Effector CD4-positive, alpha-beta T cell (primary cell): ENCODE measurements at places on chromosomes 1 and 21.

GRCh38 chr1:118154220-118154619 lies 30.8 kb downstream of the SPAG17 start:
- DNase-seq: no peak

DNA sequence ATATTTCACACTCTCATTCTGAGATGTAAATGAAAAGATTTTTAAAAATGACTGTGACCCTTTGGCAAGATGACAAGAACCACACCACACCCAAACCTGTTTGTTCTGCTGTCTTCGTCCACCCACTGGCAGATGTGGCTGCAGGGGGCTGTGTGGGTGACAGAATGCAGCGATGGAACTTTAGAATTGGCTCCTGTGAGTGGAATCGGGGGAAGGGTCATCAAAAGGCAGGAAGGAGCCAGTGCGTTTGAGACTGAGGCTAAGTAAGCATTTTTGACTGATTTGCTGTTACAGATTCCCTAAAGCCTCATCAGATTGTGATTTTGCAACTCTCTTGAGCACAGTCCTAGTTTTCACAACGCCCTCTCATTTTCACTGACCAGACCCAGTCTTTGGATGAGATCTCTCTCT lies 111.2 kb upstream of the ADGRL2 start:
- DNase-seq: no peak

- no peak for DNase-seq
Observed at GRCh38 chr1:35773711-35774110, 3.9 kb upstream of the CLSPN start.

- DNase-seq: no peak
Observed at GRCh38 chr1:94745742-94746141, 74.4 kb upstream of the SLC44A3 start.

DNA sequence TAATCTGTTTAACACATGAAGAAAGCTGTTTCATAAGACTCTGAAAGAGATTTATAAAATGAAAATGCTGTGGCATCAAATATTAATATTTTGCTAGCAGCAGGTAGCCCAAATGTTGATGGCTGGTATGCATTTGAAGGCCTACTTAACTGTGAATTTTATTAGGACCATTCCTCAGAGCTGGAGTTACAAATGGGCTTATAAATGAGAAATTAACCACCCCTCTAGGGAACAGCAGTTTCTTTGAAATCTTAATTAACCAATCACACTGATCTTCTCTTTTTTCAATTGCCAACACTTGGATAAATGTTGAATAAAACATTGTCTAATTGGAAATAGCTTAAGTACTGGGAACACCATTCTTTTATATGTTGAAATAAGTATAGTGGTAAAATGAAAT lies 129.9 kb downstream of the GPR52 start:
- DNase-seq: no peak

GRCh38 chr1:58715108-58715507 lies 15.2 kb upstream of the MYSM1 start:
- DNase-seq: no peak

- no peak for DNase-seq
Observed at GRCh38 chr1:212182579-212182978, 102.6 kb upstream of the PPP2R5A start.

GRCh38 chr1:100494393-100495084 lies 43.4 kb upstream of the GPR88 start:
- DNase-seq: no peak

GRCh38 chr1:70091811-70092210 lies 113.6 kb downstream of the LRRC40 start:
- no peak for DNase-seq

DNA sequence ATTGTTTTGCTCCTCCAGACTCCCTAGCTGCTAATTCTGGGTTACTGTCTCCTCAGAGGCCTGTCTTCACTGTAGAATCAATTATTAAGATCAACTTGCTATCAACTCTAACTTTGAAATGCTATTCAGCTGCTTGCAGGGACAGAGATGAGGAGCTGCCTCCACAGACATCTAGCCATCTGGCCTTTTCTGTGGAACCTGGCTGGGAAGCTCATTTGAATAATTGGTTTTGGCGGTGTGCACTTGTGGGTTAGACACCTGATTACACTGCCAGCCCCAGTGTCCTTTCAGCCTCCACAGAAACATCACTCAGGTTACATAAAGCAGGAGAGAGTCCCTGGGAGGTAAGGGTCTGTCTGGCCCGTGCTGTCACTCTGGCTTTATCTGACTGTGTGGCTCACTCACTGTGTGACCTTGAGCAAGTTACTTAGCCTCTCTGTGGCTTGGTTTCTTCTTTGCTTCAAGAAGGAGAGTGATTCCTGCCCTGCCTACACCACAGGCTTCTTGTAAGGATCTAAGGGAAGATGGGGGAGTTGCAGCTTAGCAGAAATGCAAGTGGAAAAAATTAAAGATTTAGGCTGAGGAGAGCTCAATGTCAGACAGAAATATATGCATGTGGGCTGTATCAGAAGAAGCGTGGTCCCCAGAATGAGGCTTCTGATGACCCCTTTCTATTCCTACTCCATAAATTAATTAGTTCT lies 131.6 kb downstream of the BEND5 start:
- DNase-seq: no peak

GRCh38 chr21:33700491-33700890 lies 58.2 kb downstream of the ITSN1 start:
- DNase-seq: no peak

- DNase-seq: no peak
Observed at GRCh38 chr21:41426676-41427404, 801 bp downstream of the MX1 start.

DNA sequence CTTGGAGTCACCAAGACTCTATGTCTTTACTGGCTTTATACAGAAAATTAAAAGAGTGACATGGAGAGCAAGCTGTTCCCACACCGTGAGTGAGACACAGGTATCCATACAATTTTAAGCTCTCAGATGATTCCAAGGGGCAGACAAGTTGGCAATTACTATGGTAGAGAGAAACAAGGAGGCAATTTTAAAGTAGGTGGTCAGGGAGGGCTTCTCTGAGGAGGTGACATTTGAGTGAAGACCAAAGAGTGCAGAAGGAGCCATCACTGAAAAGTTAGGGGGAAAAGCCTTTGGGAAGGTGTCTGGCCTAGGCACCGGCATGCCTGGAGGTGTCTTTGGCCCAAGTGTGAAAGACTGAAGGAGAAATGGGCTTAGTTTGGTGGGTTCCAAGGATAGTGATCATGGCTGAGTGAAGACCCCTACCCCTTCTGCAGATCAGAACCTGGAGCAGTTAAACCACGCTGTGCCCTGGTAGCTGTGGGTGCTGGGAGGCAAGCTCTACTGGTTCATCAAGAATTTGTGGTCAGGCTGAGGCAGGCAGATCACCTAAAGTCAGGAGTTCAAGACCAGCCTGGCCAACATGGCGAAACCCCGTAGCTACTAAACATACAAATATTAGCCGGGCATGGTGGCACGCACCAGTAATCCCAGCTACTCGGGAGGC lies 10.4 kb downstream of the IFI6 start:
- no peak for DNase-seq

DNA sequence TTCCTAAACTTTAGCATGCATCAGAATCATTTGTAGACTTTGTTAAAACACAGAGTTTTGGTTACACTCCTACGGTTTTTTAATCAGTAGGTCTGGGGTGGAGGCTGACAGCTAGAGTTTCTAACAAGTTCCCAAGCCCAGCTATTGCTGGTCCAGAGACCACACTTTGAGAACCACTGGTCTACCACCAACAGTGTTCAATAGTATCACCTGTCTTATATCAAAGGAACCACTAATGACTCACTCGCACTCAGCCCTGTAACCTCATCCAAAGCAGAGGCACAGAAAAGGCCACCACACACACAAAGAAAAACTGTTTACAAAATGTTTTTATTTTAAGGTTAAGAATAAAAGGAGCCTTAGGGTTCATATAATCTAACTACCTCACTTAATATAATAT lies 68.7 kb downstream of the HIVEP3 start:
- no peak for DNase-seq

DNA sequence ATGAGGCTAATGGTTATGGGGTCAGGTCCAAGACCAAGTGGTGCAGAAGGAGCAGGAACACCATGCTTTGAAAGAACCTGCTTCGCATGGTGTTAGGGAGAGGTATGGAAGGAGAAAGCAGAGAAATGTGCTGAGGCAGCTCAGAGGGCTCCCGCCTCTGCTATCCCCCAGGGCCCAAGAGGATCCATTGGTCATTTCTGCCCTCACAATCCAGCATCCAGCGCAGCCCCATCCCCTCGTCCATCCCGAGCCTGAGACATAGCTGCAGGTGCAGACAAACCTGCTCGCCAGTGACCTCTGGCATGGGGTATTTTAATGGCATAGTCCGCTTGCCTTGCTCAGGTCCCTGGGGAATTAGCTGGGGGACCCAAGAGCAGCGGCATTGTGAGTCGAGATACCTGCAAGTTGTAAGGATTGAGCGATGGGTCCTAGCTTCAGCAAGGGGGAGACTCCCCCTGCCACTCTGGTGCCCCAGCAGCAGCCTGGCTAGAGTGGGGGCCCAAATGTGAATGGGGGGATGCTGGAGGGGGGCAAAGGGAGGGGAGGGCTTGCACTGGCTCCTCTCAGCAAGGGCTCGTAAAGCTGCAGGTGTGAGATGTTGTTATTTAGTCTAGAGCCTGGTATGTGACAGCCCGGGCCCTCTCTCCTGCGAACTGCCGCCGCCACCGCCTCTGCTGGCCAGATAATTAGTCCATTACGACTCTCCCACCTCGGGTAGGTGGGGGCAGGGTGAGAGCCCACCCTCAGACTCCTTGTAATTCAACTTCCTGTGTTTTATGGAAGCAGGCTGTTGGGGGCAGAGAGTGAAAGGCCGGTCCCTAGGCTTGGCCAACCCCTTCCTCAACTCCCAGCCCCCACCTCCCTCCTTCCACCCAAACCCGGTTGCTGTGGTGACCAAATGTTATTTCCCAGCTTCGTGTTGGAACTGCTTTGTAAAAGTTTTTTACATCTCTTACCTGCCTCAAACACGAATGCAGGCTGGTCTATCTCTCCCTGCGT lies 118.8 kb downstream of the RNF220 start:
- no peak for DNase-seq

- no peak for DNase-seq
Observed at GRCh38 chr1:3593745-3594144, 17.6 kb downstream of the MEGF6 start.

- no peak for DNase-seq
Observed at GRCh38 chr1:177779166-177779965, 190.5 kb downstream of the SEC16B start.

- DNase-seq: no peak
Observed at GRCh38 chr1:83693427-83694126, 305.4 kb downstream of the TTLL7 start.

DNA sequence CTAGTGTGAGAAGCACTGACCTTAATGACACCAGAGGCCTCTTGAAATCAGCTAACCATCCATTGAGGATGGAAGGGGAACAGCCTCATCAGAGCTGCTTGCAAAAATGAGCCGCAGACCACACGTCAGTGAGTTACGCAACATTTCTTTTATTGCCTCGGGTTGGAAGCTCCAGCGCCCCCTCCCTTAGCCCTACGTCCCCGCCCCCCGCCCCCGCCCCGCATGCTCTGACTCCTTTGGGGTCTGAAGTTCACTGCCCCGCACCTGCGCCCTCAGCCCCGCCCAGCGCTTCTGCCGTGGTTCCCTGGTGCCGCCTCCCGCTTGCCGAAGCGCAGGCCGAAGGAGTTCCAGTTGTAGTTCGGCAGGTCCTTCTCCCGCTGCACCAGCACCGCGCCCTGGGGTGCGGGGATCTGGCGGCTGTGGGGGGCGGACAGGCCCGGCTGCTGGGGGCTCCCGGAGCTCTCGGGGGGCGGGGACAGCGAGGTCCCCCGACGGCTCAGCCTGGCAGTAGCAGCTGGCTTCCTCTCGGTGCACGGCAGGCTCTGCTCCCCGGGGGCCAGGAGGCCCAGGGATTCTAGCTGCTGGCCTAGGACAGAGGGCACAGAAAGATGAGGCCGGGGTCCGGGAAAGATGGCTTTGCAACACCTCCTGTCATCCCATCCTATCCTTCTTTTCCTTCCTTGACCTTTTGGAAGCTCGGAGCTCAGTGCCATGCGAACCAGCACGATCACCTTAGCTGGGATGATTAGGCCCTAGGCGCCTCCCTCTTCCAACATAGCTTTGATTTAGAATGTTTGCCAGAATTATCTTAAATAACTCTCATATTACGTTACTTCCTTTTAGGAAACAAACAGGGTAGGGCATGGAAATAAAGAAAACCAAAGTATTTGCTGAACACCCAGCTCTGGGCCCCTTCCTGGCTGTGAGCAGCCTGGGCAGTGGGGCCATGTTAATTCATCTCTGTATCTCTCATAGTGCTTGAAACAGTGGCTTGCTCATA lies 5.8 kb downstream of the KISS1 start:
- no peak for DNase-seq
